ENCODE measurements at places on chromosomes 1 and 21.

DNA sequence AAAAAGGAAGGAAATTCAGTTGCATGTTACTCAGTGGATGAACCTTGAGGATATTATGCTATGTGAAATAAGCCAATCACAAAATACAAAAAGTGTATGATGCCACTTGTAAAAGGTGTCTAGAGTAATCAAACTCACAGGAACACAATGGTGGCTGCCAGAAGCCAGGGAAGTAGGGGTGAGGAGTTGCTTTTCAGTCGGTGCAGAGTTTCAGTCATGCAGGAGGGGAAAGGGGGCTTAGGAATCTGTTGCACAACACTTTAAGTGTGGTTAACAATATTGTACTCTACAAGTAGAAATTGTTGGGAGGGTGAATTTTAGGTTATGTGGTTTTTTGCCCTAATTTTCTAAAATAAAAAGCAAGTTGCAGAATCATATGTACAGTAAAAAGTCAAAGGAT, 184.2 kb upstream of the RAB4A start:
- no peak for DNase-seq

DNA sequence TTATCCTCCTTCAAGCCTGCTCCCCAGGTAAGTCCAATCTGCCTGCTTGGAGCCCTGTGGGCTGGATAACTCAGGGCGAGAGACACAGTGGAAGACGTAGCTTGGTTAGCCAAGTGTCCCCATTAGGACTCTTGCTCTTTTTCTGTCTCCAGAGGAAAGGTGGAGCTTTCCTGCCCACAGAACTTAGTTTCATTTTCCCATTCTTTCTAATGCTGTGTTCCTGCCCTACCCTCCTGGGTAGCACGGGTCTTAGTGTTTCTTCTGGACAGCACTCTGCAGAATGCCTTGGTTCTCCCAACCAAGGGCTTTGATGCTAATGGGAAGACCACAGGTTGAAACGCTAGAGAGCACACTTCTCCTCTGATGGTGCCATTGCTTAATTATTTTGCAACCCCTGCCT, 92.5 kb upstream of the LRRC8D start:
- no peak for DNase-seq

GRCh38 chr1:173414136-173414535, 63.0 kb upstream of the PRDX6 start:
- DNase-seq, result no peak

DNA sequence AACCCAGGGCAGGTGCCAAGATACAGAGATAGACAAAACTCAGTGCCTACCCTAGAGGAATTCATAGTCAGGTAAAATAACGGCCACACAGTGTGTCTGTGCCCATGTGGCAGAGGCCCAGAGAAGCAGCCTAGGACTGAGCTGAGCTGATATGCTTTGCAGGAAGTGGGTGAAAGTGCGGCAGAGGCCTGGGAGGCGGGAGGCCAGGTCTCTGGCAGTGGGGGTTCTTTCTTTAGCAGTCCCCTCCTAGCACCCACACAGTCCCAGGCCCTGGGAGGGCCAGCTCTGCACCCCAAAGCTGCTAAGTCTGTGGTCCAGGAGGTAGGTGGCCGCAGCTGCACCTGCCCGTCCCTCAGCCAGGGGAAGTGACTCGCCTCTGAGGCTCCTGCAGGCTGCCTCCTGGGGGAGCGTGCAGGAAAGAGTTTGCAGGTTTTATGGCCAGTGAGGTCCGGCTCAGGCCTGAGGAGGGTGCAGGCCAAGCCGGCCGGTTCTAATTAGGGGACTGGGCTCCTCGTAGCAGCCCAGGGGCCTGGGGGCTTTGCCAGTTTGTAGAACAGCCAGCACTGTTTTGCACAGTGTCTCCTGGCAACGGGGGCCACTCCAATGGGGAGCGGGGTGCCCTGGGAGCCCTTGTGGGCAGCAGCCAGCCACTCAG, 107.9 kb downstream of the SPSB1 start:
- peak; percentile 36 for DNase-seq

- no peak for DNase-seq
Observed at GRCh38 chr1:189708674-189709073, 769.0 kb downstream of the BRINP3 start.

GRCh38 chr1:156623946-156624813, 5.0 kb downstream of the HAPLN2 start:
- no peak for DNase-seq

- DNase-seq, result no peak
Observed at GRCh38 chr1:101366513-101367215, 129.8 kb downstream of the S1PR1 start.

DNA sequence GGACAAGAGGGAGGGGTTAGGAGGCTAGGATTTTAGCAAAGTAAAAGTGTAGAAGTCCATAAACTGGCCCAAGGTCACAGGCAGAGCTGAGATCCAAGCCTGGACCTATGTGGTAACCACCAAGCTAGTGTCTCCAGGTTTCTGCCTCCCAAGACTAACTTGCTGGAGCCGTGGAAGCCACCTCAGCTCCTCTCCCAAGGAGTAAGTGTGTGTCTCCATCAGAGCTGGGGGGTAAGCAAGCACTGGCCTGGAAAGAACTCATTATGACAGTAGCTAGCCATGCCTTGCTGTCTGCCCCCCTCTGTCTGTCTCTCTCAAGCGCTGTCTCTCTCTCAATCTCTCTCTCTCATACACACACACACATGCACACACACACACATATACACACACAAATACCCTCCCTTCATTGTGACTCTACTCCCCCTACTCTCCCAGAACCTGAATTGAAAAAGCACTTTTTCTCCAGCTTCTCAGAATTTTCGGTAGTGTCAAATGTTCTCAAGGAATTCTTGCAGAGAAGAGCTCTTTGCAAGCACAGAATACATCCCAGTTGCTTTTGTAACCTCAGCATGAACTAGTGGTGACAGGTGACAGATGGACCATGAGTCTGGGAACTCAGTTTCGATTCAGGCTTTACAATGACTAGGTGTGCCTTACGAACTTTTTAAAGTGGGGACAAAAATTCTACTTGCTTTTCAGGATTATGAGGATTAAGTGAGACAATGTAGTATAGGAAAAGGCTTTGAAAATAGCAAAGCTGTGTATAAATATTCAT, 238.0 kb upstream of the FGGY start:
- no peak for DNase-seq

DNA sequence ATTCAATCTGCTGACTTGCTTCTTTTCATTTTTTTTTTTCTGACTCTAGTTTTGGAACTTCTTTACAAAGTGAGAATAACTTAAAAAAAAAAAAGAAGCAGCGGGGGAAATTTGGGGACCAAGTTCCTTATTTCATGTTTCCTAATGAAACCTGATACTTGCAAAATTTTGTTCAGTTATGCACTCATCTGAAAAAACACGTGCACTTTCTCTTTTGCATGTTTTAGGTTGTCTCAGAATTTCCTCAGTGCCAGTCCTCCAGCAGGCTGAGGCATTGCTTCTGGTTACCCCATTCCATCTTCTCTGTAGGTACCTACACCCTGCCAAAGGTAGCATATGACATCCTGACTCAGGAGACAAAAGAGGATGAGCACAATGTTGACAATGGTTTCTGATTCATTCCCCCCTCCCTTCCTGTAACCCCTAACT, 299.7 kb downstream of the GRIK1 start:
- no peak for DNase-seq

DNA sequence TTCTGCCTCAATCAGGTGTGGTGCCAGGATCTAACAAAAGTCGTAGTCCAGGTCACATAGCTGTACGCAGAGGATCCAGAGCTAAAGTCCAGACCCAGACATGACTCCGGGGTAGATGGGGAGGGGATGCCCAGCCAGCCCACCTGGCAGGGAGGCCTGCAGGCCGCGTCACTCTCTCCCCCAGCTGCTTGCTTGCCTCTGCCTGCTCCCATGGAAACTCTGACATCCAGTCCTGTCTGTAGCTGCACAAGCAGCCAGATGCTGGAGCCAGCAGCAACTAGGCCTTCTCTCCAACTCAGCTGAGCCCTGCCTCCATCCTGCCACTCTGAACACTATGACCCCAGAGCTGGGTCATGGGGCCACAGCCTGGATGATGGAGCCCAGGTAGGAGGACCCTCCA, 8.1 kb downstream of the COL8A2 start:
- no peak for DNase-seq

DNA sequence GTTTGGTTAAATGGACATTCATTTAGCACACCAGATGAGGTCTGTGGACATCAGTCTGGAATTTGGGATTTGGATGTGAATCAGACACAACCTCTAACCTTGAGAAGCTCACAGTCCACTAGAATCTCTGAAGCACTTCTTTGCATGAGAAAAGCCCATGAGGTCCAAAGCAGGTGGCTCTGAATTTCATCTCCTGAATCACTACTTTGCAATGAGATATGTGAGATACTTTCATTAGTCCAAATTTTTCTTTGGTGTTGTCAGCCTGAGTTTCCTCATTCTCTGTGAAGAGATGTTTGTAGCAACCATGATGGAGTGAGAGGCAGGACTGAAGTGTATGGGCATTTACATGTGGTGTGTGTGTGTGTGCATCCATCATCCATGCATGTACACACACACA, 16.5 kb upstream of the LCE2D start:
- DNase-seq, result no peak

DNA sequence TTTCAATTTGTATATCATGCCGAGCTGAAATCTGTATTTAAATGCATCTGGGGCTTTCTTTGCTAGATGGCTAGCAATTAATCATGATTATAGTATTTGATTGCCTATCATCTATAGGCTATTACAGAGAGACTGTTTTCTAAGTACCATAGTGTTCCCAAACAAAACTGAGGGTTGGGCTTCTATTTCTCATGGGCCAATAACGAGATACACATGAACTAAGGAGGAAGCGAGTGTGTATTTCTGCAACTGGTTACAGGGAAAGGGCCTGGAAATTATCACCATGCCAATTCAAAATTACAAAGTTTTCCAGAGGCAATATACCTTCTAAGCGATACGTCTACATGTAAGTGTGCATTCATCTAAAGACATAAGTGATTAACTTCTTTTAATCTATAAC, 744.5 kb upstream of the BRINP3 start:
- no peak for DNase-seq

- DNase-seq, result no peak
Observed at GRCh38 chr1:51709951-51710350, 93.1 kb downstream of the OSBPL9 start.

DNA sequence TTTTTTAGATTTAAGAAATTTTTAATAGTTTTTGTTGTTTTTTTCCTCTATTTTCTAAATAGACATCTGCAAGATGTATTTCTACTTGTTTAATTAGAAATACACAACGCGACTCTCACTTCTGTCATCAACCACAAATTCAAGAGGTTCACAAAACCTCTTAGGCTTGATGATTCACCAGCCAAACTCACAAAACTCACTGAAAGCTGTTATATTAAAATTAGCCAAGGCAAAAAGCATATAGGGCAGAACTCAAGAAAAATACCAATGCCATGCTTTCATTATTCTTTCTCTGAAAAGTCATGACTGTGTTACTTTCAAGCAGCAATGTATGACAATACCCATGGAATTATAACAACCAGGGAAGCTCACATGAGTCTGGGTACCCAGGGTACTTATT, 487.0 kb upstream of the RGS18 start:
- DNase-seq, result no peak

- no peak for DNase-seq
Observed at GRCh38 chr1:204758601-204759000, 73.1 kb upstream of the LRRN2 start.

DNA sequence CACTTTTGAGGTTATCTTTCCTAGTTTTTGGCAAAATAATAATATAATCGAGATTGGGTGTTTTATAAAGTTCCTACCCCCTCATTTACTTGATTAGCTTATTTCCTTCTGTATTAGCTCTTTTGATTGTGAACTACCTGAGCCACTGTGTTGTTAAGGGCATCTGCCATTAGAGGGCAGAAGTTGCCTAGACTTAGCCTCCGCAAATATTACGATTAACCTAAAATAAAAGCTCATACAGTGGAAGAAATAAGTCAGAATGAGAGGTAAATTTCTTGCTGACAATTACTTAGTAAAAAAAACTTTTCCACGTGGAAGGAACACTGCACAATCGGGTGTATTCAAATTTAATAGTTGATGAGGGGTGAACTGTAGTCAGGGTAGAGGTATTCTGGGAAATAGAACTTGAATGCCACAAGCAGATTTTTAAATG, 2.3 kb downstream of the H3-3A start:
- peak; percentile 59 for DNase-seq

DNA sequence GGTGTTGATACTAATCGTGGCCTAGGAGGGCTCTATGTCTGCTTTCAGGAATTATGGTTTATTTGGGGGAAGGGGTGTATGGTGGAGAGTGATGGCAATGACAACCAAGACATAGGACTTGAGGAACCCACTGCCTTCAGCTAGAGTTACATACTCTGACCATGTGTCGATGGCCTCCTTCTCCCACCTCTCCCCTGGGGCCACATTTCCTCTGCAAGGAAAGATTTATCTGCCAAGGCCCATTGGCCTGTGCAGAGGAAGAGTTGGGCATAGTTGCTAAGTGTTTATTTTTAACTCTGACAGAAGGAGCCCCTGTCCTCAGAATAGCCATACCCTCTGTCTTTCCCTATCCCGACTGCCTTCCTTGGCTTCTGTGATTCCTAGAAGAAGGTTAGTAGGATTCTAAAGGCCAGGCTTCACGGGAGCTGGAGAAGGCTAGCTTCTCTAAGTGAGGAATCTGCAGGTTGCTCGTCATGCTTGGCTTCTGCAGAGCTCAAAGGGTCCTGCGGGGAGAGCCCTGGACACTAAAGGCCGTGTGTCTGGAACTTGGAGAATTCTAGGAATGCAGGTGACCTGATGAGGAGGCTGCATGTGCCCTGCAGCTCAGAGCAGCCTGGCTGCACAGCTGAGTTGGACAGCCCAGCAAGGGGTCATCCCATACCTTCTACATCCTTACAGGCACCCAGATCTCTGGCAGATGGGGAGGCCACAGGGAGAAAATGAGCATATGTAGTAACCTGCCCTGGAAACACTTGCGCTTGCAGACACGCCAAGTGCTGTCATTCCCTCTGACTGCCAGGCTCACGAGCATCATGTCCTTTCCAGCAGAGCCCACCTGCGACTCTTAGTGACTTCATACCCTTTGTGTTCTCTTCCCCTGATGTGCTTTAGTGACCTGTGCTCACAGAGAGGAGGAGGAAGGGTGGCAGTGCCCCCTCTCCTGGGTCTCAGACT, 9.7 kb downstream of the MAPKAPK2 start:
- DNase-seq, result no peak

- DNase-seq, result no peak
Observed at GRCh38 chr1:29924017-29924431, 687.7 kb downstream of the PTPRU start.

GRCh38 chr1:110281363-110282290, 57.5 kb upstream of the RBM15 start:
- no peak for DNase-seq

GRCh38 chr1:58802640-58803399, 19.0 kb upstream of the JUN start:
- DNase-seq, result no peak

GRCh38 chr1:107359472-107360241, 218.8 kb downstream of the NTNG1 start:
- no peak for DNase-seq

DNA sequence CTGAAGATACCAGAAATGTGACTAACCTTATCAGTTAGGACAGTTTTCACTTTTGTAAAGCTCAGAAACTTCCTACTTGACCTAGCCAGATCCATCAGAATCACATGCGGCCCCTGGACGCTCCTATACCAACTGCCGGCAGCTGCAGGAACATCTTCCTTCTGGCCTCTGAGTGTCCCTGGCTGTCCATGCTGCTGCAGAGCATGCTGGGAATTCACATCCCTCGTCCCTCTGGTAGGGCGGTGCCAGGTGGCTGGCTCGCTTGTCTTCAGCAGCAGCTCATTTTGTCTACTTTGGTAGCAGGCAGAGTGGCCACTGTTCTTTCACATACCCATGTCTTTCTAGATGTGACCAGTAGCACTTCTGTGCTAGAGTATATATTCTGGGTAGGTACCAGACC, 34.4 kb downstream of the HHAT start:
- DNase-seq, result no peak

Data from CD4-positive, alpha-beta T cell treated with Interleukin-6 at 100 ng/mL for 8 hours (primary cell).